ENCODE measurements at places on chromosomes 13 and 19.
A peak's percentile ranks its signal among the peaks of the same experiment; 100 is the strongest.

DNA sequence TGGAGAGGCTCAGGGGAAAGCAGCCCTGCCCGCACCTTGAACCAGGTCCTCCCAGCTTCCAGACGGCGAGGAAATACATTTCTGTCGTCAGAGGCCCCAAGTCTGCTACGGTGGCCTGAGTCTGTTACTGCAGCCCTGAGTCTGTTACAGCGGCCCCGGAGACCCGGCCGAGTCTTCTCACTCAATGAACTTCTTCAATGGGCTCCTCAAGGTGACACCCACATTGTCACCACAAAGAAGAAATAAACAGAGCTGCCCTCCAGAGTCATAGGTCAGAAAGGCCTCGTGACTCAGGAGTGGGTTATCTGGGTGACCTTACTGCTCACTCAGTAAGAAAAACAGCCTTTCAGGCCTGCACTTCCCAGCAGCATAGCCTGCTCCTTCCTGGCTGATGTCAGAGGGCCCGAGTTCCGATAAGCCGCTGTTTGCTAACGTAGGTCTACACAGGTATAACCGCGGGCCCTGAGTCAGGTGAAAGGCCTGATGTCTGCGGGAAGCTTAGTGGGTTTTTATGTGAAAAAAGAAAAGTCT lies 66.9 kb upstream of the TM9SF2 start:
- peak; percentile 78 for DNase-seq

GRCh38 chr13:94419925-94420305 lies 59.6 kb downstream of the DCT start:
- DNase-seq, result peak; percentile 65

GRCh38 chr13:49466292-49466838 lies 22.3 kb downstream of the SETDB2 start:
- no peak for DNase-seq

DNA sequence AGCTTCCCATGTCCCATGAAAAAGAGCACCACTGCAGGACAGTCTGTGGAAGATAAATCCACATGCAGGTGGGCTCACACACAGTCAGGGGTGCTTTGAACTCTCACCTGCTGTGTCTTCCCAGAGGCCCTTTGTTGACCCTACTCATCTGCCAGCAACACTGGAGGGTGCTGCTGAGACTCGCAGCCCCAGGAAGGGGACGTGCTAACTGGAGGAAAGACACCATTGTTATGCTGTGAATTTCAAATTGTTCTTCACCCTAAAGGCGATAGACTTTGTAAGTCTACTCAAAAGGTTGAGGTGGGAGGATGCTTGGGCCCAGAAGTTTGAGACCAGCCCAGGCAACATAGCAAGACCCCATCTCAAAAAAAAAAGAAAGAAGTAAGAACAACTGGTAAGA lies 107.3 kb upstream of the SERP2 start:
- no peak for DNase-seq

- no peak for DNase-seq
Measured at GRCh38 chr19:41707502-41707812, 969 bp upstream of the CEACAM5 start.

DNA sequence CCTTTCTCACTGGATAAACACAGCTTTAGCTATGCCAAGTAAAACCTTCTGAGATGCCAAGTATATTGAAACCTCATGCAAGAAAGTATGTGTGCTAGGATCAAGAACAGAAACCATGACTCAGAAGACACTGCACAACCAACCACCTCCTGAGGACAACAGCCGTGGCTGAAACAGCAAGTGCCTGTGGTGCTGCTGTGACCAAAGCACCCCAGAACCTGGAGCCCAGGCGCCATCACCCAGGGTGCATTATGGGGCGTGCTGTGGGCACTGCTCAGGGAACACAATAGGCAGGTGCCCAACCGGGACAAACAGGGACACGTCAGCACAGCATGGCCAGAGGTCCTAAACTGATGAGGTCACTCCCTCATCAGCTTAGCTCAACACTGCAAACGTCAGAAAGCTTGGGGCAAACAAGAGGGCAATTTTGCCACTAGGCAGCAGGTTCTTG lies 101.3 kb upstream of the SLC15A1 start:
- peak; percentile 39 for DNase-seq

Data from suppressor macrophage treated with lipopolysaccharide for 1 hour (primary cell).